Stimulated activated CD4-positive, alpha-beta T cell treated with anti-CD3 and anti-CD28 coated beads, Interleukin-1b, Interleukin-23, amount 100 ng/mL, for 24 hours (primary cell): ENCODE measurements at places on chromosomes 12 and 14.

DNA sequence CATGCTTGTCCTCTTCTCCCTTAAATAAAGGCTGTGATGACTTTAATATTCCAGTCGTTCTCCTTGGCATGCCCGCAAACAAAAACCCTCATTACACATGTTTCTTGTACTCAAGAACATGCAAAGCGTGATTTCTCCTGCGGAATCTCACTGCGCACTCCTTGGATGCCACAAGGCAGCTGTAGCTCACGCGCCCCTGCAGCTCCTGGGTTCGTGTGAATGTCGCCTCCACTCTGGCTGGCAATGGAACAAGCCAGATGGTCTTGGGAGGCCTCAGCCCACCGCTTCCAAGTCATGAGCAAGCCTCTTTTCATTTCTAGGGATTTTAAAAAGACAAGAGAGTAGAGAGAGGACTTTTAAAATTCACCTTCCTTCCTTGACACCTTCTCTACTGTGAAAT, 403.8 kb downstream of the PCNX1 start:
- DNase-seq: no peak

DNA sequence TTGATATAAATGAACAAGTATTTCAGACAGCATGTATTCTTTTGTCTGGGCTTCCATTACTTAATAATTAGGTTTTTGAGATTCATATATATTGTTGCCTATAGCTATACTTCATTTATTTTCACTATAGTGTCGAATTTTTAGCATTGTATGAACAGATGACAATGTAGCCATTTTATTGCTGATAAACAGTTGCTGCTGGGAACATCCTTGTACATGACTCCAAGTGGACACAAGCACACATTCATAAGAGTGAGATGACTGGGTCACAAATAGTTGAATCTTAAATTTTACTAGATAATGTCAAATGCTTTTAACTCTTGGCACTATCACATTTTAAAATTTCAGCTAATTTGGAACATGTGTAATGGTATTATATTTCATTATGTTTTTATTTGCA, 19.3 kb upstream of the PHC1 start:
- DNase-seq: no peak

DNA sequence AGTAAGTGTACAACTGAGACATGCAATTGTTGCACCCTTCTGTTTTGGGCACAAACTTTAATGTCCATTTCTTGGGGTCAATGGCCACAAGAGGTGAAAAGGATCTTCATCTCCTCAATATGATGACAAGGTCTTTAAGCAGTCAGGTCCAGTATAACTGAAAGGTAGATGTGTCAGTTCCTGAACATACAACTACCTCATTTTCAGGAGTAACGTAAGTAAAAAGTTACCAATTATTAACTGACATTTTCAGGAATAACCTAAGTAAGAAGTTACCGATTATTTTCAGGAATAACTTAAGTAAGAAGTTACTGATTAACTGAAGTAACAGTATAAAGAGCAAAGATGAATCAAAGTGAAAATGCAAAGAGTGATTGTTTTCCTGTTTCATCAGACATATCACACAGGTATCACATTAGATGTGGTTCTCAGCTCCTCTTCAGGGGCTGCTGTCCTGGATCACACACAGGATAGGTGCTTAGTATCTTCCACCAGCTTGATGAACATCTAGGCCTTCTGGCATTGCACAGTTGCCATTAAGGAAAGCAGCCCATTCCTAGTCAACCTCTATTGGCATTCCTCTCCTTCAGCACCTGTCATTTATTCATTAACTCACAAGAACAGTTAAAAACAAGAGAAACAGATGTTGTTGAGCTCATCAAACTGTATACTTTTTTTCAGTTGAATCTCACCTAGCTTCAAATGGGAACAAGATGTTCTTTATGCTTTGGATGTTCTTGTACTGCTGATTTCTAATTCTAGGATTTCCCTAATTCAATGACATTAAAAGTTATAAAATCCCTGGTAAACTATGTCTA, 200.0 kb downstream of the FOXG1 start:
- DNase-seq: no peak

DNA sequence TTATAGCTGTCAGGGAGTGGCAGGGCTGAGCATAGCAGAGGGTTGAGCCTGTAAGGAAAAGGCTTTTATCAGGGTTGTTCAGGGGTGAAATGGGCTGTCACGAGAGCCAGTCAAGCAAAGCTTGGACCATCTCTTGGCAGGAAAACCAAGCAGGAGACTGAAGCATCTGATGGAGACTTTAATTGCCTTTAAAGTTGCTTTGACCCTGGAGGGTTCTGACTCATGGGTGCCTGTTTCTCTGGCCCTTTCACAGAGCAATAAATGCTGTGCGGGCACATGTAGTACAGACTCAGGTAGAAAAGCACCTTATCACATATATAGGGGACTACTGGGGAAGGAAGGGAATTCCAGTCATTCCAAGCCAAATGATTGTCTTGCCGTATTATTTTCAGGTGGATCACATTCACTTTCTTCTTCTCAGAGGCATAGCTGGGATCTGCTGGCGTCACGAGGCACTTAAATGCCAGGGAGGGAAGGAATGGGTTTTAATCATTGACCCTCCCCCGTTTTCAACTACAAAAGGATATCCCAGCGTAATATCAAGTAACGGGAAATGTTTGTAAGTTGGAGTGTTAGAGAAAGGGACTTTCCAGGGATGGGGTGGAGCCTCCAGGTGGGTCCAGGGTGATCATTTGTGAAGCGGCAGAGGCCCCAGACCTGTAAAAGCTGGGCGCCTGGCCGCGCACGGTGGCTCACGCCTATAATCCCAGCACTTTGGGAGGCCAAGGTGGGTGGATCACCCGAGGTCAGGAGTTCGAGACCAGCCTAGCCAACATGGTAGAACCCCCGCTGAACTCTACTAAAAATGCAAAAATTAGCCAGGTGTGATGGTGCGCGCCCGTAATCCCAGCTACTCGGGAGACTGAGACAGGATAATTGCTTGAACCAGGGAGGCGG, 34.9 kb downstream of the PLEKHD1 start:
- DNase-seq: no peak

DNA sequence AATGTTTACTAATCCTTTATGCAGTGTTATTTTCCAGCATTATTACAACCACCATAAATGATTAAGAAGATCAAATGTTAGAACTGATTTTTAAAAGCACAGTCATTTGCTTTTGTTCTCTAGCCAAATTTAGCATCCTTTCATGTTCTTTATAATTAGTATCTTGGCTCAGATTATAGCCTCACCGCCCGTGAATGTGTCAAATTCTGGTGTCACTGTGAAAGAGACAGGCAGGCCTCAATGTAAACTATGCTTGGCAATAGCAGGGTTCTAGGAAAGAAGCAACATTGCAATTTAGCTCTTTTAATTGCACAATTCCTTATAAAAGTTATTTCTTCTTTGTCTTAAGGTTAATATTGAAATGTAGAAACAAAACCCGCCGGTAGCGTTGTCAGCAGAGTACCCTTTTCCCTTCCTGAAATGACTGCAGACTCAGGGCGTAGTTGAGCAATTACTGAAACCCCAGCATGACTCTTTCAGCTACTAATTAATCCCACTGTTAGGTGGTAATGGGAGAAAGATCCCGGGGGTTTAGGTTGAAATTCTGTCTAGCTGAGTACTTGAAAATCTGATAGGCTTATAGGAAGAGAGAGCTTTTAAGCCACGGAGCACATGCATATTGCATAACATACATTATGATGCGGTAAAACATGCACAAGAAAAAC, 1600.5 kb upstream of the SEL1L start:
- DNase-seq: no peak

DNA sequence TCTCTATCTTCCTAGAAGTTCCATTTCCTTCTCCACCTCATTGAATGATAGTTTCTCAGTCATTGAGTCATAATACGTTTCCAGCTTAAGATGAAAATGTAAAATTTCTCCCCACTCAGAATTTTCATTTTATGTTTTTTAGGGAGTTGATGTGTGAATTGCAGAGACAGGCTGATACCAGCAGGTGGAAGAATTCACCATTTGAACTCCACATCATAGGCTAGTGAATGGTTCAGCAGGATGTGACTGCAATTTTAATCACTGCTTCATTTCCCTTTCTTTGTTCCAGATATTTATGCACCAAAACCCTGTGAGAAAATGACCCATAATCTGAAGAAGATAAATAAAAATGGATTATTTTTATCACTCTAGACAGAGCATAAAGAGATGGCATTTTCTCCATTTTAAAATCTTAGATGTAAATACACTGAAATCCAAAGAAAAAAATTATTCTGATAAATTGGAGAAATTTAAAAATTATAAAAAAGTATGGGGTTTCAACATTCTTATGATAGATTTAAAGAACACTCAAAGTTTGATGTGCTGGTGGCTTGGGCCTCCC, 10.6 kb upstream of the PYGL start:
- DNase-seq: no peak

DNA sequence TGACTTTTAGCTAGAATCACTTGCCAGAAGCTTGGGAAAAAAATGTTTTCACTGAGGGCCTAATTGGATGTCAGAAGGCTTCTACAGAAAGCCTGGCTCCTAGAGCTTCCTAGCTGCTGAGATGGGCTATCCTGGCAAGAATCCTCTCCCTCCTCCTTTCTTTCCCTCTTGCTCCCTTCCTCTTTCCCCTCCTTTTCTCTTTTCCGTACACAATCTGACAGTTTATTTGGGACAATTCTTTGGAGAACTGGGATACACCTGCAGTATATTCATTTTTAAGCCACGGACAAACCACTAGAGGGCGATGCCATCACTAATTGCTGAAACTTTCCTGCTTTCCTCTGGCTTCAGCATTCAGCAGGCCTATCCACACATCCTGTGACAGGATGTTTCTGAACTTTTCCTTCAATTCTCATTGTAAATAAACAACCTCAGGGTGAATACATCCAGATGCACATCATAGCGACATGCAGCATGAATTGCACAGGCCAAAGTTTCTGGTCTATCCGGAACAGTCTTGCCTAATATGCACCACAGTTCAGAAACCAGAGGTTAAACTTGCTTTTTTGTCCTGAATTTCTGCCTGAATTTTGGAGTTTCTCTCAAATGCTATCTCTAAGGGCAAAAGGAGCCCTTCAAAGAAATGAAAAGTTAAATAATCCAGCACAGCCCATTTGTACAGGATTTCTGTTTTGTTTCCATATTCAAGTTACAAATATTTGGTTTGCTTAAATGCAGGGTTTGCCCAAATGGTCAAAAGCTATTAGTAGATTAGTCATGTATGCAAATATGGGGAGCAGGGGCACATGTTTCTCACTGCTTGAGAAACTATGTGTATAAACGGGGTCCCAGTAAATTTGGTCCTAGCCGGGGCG, 142.8 kb downstream of the PAWR start:
- DNase-seq: no peak

- DNase-seq: no peak
These were observed 14.7 kb upstream of the KRT80 start for GRCh38 chr12:52206304-52207040.

GRCh38 chr12:105205322-105206048, 30.5 kb downstream of the APPL2 start:
- DNase-seq: no peak

DNA sequence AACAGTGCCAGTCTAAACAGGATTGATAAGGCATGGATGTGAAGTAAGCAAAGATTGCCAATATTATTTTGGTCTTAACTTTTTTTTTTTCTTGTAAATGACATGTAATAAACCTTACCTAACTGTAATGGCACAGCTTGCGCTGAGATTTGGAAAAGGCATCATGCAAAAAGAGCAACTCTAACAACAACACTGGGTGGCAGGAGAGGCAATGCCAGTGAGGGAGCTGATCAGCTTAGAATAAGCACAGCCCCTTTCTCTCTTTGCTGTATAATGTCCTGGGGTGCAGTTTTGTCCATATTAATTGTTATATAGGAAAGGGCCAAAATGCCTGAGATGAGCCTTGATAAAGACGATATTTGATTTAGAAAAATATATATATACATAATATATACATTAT, 1589.7 kb upstream of the FLRT2 start:
- no peak for DNase-seq

- no peak for DNase-seq
These were observed 13.0 kb downstream of the CDKL1 start for GRCh38 chr14:50383618-50384225.

- DNase-seq: no peak
These were observed 904 bp downstream of the CACNA1C start for GRCh38 chr12:2053691-2054090.

DNA sequence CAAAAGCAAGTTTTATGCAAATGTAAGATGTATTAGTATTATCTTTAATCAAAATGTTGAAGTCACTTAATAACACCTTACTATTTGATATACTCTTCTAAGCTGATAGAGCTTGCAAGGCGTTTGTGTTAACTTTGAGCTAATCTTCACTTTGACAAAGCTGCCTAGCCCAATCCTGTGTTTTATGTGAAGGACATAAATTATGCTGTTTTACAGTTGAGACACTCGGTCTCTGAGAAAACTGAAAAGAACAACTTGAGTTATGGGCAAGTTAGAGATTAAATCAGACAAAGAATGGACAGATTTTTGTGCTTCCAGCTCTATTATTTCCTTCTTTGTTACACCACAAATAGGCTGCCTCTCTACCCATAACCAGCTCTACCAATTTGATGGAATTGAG, 42.0 kb upstream of the DAAM1 start:
- DNase-seq: no peak

GRCh38 chr12:68189821-68190242, 30.3 kb upstream of the IFNG start:
- DNase-seq: no peak

- DNase-seq: no peak
These were observed 19.4 kb downstream of the AEBP2 start for GRCh38 chr12:19458733-19459132.

- DNase-seq: no peak
These were observed 189.4 kb downstream of the ADGRD1 start for GRCh38 chr12:131142891-131143657.

- DNase-seq: no peak
These were observed 115.0 kb upstream of the IGF1 start for GRCh38 chr12:102595315-102595714.

GRCh38 chr14:55571125-55571889, 8.7 kb upstream of the KTN1 start:
- DNase-seq: no peak

GRCh38 chr12:45893240-45893639, 97.1 kb downstream of the SCAF11 start:
- DNase-seq: no peak

DNA sequence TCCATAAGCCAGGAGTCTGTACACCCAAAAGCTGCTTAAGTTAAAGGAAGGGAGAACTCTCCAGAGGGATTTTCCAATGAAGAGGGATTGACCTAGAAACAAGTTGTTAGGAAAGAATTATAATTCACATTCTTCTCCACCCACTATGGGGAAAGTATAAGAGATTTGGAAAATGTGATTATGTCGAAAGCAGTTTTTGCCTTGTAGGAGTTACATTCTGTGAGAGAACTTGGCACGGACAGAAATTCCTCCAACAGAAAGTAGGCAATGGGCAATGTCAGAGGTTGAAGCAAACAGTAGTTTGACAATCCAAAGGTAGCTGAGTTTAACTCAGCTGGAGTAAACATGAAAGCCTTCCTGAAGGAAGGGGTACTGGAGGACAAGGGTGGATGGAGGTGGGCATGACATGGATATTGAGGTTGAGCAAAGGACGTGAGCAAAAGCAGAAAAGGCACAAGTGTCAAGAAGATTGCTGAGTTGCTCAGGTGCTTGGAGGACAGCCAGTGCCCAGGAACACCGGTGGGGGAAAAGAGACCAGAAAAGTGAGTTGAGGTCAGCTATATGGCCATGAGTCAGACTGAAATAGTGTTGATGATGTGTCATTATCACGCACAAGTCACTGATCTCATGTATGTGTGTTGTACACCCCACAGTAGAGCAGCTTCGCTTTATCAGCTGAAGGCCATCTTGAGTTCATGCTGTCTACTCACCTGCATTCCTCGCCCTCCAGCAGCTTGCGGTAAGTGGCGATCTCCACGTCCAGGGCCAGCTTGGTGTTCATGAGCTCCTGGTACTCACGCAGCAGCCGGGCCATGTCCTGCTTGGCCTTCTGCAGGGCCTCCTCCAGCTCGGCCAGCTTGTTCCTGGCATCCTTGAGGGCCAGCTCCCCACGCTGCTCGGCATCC, 4.0 kb downstream of the KRT5 start:
- DNase-seq: no peak
